Activated CD8-positive, alpha-beta memory T cell treated with anti-CD3 and anti-CD28 coated beads for 24 hours (primary cell): ENCODE measurements at places on chromosomes 5 and 9.

DNA sequence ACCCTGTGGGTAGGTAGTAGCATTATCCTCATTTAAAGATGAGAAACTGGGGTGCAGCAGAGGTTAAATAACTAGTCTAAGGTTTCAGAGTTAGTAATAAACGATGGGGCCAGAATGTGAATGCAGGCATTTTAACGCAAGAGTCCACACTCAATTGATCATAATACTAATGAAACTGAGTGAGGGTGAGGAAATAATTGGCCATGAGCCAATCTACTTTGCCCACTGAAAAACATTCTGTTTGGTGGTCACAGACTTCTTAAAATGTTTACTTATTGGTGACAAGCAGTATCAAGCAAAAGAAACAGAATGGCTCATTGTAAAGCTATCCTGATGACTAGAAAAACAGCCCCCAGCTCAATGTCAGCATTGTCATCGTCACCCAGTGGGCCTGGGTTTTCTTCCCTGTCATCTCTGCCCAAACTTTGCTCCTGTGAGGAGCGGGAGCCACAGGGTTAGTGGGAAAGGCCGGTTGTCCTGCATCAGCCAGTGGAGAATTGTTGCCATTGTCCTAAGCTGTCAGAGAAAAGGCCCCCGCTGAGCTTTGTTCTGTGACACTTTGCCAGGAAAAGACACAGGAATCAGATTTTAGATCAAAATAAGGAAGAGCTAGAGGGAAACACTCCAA lies 77.3 kb upstream of the MAN2A1 start:
- DNase-seq = no peak

DNA sequence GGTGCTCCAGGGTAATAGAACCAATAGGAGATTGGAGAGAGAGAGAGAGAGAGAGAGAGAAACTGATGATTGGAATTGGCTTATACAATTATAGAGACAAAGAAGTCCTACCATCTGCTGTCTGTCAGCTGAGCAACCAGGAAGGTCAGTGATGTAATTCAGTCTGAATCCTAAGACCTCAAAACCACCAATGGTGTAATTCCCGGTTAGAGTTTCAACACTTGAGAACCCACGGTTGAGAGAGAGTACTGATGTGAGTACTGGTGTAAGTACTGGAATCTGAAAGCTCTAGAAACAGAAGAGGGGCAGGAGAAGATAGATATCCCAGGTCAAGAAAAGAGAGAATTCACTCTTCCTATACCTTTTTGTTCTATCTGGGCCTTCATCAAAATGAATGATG lies 775.8 kb downstream of the EFNA5 start:
- no peak for DNase-seq

- DNase-seq = no peak
Observed at GRCh38 chr9:113179839-113180238, 29.0 kb downstream of the SLC31A2 start.

DNA sequence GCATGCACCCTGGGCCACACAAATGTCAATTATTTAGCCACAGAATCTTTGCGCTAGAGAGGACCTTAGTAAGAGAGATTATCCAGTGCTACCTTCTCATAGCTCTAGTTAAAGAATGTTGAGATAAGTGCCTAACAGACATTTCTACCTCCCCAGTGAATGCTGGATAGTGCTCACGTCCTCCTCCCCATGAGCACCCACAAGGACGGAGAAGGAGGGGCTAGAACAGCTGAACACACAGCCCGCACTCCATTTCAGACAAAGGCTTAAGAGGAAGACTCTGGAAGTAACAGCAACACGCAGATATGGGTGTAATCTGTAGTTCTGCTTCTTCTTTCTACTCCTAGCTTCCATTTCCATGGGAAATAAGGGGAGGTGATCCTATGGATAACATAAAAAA lies 120.5 kb downstream of the FEM1C start:
- DNase-seq = no peak
